ENCODE measurements at places on chromosomes 13 and 19. TPM values are rescaled to one million over a fixed set of nuclear protein-coding genes. Genes with fewer than 3 reads are reported as not detected.
A peak's percentile ranks its signal among the peaks of the same experiment; 100 is the strongest.

DNA sequence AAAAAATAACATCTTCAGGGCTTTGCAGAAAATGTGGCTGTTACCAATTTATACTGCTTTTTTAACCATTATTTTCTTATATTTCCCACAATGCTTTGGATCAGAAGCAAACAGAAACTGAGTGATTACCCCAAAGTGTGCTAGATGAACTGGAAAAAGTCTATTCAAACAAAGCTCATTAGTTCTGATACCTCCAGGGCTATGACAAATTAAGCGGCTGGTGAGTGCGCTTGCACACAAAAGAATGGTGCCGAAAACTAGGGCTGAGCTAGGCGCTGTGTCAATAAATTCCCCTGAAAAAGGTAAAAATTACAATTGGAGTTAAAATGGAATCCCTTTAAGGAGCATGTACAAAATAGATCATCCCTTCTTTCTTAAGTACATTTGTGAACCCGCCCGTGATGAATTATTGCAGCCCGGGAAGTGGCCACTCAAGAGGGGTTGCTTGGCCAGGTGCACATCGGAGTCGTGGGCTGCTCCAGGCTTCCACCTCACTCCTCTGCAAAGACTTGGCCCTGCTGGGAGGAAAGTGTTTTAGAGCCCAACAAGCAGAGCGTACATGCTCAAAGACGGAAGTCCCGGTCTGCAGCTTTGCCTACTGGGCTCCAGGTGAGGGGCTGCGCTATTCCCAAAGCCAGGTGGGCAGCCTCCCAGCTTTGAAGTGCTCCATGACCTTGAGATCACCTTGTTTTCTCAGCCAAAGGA is 164.0 kb upstream of the ZNF507 start:
- H3K27ac ChIP-seq = no peak overlapping the region
- H3K4me1 ChIP-seq = no peaks in the 10 kb centered on the region
- DNase-seq = no peak
- no peaks in the 10 kb centered on the region for H3K36me3 ChIP-seq
- H3K27me3 ChIP-seq = no peaks in the 10 kb centered on the region

GRCh38 chr19:4497770-4498389 is 20.4 kb downstream of the PLIN4 start:
- H3K4me3 ChIP-seq = no peak overlapping the region
- no peak overlapping the region for H3K27ac ChIP-seq
- DNase-seq = no peak
- H3K4me1 ChIP-seq = no peaks in the 10 kb centered on the region
- H3K36me3 ChIP-seq = peaks cover 34% of the 10 kb centered on the region

DNA sequence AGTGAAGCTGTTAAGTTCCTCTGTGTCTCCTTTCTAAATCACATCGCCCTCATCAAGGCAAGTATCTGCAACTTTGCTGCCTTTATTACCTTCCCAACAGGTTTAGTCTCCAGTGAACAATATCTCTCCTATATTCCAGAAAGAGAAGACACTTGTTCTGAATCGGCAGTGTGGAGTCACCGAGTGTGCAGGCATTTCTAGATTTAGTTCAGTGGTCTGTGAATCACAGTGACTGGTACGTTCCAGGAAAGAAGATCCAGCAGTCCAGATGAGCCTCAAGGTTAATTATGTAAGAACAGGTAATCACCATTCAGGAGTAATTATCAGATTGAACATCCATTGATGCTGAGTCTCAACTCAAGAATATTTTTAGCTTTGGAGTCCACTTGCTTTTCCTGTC is 497.0 kb downstream of the FOXO1 start:
- peaks cover 6% of the 10 kb centered on the region for H3K4me1 ChIP-seq
- no peak for DNase-seq
- H3K36me3 ChIP-seq = no peaks in the 10 kb centered on the region
- H3K27ac ChIP-seq = no peak overlapping the region

DNA sequence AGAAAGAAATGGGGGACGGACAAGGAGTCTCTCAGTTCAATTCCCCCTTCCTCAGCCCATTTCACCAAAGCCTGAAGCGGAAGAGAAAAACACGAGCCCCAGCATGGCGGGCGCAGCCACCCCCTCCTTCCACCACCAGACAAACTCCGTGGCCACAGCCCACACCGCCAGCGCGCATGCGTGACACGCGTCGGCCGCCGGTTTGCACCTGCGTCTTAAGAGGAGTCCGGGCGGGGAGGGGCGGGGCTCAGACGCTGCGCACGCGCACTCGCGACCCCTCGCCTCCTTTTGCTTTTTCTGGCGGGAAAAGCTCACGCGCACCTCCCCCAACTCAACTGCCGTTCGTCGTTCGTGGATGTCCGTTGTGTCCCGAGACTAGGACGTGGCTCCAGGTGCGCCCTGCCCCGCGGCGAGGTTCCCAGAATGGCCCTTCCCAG is at the start of gene KASH5:
Gene KASH5, plus strand, starts transcription at position 314 of the 437 bp plus-strand sequence. CDS start 2,635 bp downstream, outside the sequence.
- no peaks in the 10 kb centered on the region for H3K36me3 ChIP-seq
- DNase-seq = no peak
- no peaks in the 10 kb centered on the region for H3K4me1 ChIP-seq
- no peak within 1 kb of the TSS for H3K27ac ChIP-seq
- peaks cover 6% of the 10 kb centered on the region for H3K27me3 ChIP-seq
- H3K4me3 ChIP-seq = no peak within 1 kb of the TSS

DNA sequence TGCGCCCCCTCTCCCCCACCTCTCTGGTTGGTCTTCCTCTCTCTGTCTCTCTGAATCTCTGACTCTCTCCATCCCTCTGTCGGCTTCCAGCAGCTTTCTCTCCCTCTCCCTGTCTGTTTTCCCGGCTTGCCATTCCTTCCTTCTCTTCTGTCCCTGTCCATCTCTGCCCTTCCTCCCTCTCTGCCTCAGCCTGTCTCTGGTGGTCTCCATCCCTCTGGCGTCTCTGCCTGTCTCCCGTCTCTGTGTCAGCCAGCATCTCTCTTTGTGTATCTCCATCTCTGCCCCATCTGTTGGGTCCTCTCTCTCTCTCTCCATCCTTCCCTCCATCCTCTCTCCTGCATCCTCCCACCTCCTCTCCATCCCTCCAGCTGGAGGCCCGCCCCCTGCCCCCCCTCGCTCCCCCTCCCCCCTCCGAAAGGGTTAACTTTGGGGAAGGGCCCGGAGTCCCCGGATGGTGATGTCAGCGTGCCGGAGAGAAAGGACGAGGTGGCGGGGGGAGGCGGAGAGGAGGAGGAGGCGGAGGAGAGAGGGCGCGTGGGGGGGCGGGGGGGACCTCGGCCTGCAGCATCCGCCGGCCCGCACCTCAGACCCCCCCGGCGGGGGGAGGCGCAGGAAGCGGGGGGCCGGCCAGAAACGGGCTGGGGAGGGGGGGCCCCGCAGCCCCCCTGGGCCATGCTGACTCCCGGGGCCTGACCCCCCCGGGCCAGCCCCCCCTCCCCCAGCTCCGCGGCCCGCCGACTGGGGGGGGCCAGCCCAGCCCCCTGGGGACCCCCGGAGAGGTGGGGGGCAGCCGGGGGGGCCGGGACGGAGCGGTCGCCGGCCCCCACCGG is at the start of gene BRSK1:
Gene BRSK1, plus strand, starts transcription at position 450 of the 830 bp plus-strand sequence. CDS start 446 bp downstream, outside the sequence.
- H3K4me1 ChIP-seq = peaks cover 2% of the 10 kb centered on the region
- peak; percentile 95 for DNase-seq
- peak within 1 kb of the TSS; percentile 76 for H3K27ac ChIP-seq
- peaks cover 15% of the 10 kb centered on the region for H3K36me3 ChIP-seq
- peak within 1 kb of the TSS; percentile 77 for H3K4me3 ChIP-seq

DNA sequence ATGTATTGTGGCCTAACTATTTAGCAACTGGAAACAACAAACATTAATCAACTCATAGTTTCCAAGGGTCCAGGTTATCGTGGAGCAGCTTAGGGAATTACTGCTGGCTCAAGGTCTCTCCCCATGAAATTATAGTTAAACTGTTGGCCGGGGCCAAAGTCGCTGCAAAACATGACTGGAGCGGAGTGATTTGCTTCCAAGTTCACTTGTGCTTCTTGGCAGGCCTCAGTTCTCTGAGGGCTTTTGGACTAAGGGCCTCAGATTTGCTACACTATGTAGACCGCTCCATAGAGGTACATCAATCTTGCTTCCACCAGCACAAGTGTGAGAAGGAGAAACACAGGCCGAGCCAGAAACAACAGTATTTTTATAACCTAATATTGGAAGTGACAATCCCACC is 9.4 kb upstream of the KBTBD7 start:
- no peak overlapping the region for H3K4me3 ChIP-seq
- no peaks in the 10 kb centered on the region for H3K4me1 ChIP-seq
- no peak overlapping the region for H3K27ac ChIP-seq
- H3K27me3 ChIP-seq = no peaks in the 10 kb centered on the region
- no peaks in the 10 kb centered on the region for H3K36me3 ChIP-seq
- no peak for DNase-seq

DNA sequence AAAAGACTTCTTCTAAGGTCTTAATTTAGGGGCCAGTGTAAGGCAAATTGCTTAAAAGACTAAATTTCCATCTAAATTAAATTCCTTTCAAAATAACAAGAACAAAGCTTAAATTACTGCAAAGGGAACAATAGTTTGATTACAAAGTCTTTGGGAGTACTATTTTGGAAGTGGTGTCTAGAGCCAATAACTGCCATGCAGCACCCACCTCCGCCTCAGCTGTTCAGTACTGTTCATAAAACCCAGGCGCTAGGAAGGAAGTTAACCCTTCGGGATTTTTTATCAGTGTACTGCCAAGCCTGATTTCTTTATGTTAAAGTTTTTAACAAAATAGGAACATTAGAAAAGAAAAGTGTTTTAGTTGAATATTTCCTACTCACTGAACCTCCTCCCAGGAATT is 210.1 kb downstream of the LIG4 start:
- H3K27me3 ChIP-seq = no peaks in the 10 kb centered on the region
- no peak overlapping the region for H3K27ac ChIP-seq
- no peaks in the 10 kb centered on the region for H3K4me1 ChIP-seq
- no peak for DNase-seq
- H3K4me3 ChIP-seq = no peak overlapping the region

DNA sequence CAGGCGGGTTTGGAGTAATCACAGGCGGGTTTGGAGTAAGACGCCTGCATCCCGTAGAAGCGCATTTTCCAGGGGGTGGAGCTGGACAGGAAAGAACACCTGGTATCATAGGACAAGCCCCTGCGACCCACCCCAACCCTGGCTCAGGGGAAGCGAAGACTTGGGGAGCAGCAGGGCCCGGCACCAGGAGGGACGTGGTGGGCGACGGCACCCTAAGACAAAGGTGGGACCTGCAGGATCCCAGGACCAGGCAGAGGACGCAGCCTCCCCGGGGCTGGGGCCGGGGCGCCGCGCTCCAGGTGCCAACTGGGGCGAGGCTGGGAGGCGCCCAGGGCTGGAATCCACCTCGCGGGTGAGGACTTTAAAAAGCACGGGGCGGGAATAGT is 520 bp downstream of the ZNF600 start:
- peak; percentile 62 for DNase-seq
- no peak overlapping the region for H3K27ac ChIP-seq
- no peaks in the 10 kb centered on the region for H3K27me3 ChIP-seq
- H3K4me1 ChIP-seq = no peaks in the 10 kb centered on the region

- H3K4me3 ChIP-seq = no peak overlapping the region
- peaks cover 10% of the 10 kb centered on the region for H3K36me3 ChIP-seq
- H3K27me3 ChIP-seq = no peaks in the 10 kb centered on the region
- H3K27ac ChIP-seq = no peak overlapping the region
- H3K4me1 ChIP-seq = no peaks in the 10 kb centered on the region
These were observed 101.3 kb downstream of the ARHGEF7 start for GRCh38 chr13:111216166-111216960.

GRCh38 chr13:27667946-27668345 is 46.3 kb downstream of the POLR1D start:
- peaks cover 3% of the 10 kb centered on the region for H3K36me3 ChIP-seq
- H3K4me1 ChIP-seq = no peaks in the 10 kb centered on the region
- no peak for DNase-seq

DNA sequence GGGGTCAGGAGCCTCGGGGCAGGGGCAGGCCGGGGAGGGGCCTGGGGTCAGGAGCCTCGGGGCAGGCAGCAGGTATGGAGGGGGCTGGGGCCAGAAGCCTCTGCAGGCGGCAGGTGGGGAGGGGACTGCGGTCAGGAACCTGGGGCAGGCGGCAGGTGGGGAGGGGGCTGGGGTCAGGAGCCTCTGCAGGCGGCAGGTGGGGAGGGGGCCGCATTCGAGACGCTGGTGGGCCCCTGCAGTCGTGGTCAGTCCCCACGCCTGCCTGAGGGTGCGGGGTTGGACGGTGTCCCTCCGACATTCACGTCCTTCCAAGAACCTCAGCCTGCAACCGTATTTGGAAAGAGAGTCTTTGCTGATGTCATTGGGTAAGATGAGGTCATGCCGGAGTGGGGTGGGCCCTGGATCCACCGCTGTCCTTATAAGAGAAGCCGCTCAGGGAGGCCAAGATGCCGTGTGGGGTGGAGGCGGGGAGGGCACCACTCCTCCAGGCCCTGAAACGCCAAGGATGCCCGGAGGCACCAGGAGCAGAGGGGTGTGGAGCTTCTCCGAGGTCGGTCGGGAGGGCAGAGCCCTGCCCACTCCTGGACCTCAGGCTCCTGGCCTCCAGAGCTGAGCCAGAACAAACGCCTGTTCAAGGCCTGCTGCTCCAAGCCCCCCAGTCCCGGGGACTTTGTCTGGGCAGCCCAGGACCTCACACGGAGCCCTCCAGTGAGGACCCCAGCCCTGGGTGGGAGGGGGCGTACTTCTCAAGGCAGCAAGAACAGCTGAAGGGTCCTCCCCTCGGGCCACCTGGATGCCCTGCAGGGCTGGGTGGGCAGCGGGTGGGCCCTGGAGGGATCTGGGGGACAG is 30.1 kb downstream of the PIP5K1C start:
- H3K36me3 ChIP-seq = no peaks in the 10 kb centered on the region
- DNase-seq = peak; percentile 55
- H3K4me1 ChIP-seq = no peaks in the 10 kb centered on the region
- no peaks in the 10 kb centered on the region for H3K27me3 ChIP-seq
- H3K27ac ChIP-seq = peak overlapping the region; percentile 57
- H3K4me3 ChIP-seq = no peak overlapping the region

DNA sequence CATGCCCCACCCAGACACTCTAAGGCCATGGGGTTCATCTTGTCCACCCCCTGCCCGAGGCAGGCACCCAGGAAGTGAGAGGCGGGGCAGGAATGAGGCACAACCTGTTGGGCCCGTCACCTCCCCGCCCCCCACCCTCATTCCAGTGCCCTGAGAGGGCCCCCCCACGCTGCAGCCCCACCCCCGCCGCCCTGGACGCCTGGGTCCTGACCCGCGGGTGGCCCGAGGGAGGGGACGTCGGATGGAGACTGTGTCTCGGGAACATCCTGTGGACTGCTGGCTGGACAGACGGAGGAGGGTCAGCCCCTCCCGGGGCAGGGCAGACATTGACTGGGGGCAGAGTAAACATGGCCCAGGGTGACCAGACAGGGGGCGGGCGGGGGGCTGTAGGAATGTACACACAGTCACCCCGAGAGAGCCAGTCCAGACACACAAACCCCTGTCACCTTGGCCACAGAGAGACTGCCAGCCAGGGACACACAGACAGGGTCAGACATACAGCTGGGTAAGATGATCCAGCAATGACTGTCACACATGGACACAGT is 7.4 kb upstream of the JUNB start:
- H3K27ac ChIP-seq = no peak overlapping the region
- no peak overlapping the region for H3K4me3 ChIP-seq
- H3K4me1 ChIP-seq = peaks cover 9% of the 10 kb centered on the region
- H3K36me3 ChIP-seq = no peaks in the 10 kb centered on the region

- H3K27ac ChIP-seq = no peak overlapping the region
- H3K27me3 ChIP-seq = no peaks in the 10 kb centered on the region
- no peak overlapping the region for H3K4me3 ChIP-seq
- DNase-seq = no peak
- H3K36me3 ChIP-seq = no peaks in the 10 kb centered on the region
These were observed 124.8 kb downstream of the ZNF536 start for GRCh38 chr19:30497034-30497433.

C19orf73 gene
- 2.1 TPM for total RNA-seq

OLFM2 gene
- 58.1 TPM for total RNA-seq

ZSCAN1 gene
- total RNA-seq = 0.84 TPM

CEACAM3 gene
- total RNA-seq = not detected

CFAP97D2 gene
- total RNA-seq = not detected

ZNF791 gene
- 28.6 TPM for total RNA-seq

All from endodermal cell (in vitro differentiated cells).